ENCODE measurements at places on chromosomes 6 and 20.

DNA sequence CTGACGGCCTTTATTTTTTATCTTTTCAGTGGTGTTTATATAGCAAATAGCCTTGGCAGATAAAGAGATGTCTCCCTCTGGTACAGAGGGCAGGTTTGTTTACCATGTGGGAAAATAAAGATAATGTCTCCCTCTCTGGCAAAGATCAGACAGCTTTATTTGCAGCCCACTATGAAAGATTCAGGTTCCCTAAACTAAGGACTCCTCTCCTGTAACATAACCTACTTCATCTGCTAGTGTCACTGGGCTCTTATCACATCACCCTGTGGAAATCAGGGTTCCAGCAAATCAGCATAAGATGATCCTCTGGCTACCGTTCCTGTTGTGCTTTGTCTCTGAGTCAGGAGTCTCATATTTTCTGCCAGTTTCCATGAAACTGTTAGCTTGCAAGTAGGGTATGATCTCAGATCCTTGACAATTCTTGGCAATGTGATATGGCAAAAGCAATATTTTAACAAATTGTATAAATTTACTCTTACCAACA, 3.1 kb downstream of the FBXL4 start:
- no peak for DNase-seq

DNA sequence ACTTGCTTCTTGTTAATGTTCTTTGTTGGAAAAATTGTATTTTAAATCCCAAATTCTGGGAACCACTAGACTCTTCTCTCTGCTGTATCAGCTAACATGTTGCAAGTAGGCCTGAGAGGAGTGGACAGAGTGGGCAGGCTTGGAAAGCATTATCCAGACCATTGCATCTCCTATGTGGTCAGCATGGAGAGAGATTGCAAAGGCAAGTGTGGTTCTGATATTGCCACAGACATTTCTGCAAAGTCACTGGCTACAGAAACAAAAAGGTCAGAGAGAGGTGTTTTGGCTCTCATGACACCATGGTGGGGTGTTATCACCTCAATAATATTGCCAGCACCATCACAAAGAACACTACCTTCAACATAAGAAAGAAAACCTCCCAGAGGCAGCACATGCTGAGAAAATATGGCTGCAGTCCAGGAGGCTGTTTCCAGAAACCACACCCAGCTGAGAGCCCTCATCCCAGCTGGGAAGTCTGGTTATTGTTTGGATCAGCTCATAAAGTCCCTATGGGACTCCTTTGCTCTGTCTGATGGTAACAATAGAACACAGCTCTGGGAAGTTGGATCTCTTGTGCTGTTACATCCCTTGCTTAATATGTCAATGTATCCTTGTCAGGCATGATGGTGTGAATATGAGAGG, 78.2 kb upstream of the TBX18 start:
- DNase-seq = no peak

- DNase-seq = no peak
Measured at GRCh38 chr20:63493563-63494020, 5.3 kb downstream of the EEF1A2 start.

DNA sequence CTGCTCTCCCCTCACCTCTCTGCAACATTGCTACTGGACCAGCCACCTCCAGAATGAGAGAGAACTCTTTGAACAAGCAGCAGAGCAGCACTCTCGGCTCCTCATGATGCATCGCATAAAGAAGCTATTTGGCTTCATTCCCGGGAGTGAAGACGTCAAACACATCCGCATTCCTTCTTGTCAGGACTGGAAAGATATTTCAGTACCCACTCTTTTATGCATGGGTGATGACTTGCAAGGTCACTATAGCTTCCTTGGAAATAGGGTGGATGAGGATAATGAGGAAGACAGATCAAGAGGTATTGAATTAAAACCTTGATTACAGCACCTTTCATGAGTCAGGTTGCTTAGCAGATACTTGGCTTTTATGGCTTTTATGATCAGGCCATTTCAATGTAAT, 4.3 kb downstream of the CALHM4 start:
- no peak for DNase-seq

GRCh38 chr6:145631374-145631773, 103.9 kb downstream of the EPM2A start:
- no peak for DNase-seq

GRCh38 chr20:63628246-63628975, 1.5 kb upstream of the GMEB2 start:
- DNase-seq = peak; percentile 61

- no peak for DNase-seq
Measured at GRCh38 chr6:168676552-168677322, 235.8 kb downstream of the SMOC2 start.

DNA sequence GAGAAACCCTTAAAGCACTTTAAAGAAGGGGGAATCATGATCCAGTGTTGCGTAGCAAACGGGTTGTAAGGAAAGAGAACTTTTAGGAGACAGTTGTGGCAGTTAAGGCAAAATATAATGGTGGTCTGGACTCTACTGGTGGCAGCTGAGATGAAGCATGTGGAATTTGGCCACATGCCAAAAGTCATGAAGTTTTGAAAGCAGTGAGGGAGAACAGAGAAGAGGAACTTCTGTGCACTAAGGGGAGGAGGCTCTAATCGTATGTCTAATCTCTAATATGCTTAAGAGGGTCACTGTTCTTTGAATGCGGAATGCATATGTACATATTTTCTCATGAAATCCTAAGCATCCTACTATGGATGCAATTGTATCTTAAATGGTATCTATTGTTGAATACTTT, 91.5 kb downstream of the RIMS1 start:
- no peak for DNase-seq

DNA sequence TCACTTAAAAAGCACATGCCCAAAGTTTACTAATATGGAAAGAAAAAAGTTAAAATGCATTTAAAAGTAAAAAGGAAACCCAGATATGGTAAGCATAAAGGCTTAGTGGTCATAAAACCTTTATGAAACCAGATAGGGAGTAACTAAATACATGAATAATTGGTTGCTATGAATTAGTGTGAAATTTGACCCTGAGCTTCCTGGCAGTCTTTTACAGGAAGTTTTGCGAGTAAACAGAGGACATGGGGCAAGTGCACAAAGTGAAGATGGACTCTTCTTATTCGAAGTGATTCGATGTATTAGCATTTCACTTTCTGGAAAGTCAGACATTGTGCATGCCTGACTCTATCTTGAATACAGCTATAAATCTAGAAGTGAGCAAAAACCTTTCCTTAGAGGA, 90.9 kb upstream of the MLIP start:
- no peak for DNase-seq

All from stimulated activated CD4-positive, alpha-beta T cell treated with anti-CD3 and anti-CD28 coated beads, Interleukin-2, amount 100 ng/mL, for 48 hours (primary cell).